Kidney capillary endothelial cell (primary cell): ENCODE measurements at places on chromosomes 12 and 14.

DNA sequence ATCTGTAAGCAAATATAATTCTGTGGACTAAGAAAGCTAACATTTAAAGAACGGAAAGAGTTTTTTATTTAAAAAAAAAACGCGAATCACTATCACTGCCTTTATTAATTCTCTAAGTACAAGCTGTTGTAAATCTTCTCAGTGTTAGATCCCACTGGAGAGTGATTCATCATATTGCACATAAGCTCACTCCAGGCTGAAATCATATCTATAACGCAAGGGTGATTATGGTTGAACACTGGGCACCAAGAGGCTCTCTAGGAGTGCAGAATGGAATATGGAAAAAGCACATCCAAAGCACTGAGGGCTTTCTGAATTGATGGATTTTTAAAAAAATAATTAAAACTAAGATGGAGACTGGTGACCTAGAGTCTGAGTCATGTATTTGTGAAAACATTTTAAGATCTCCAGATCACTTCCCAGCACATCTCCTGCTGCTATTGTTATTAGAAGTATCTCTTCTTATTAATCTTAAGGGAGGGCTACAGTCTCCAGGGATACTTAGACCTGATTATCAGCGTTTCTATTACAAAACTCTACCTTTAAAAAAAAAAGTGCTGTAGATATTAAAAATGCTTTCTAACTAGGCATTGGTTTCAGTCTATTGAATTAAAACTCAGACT, 1106.8 kb downstream of the AACS start:
- DNase-seq = no peak

GRCh38 chr14:29846339-29847055, 81.2 kb downstream of the PRKD1 start:
- no peak for DNase-seq

- no peak for DNase-seq
Measured at GRCh38 chr14:37018571-37019240, 153.7 kb downstream of the SLC25A21 start.

DNA sequence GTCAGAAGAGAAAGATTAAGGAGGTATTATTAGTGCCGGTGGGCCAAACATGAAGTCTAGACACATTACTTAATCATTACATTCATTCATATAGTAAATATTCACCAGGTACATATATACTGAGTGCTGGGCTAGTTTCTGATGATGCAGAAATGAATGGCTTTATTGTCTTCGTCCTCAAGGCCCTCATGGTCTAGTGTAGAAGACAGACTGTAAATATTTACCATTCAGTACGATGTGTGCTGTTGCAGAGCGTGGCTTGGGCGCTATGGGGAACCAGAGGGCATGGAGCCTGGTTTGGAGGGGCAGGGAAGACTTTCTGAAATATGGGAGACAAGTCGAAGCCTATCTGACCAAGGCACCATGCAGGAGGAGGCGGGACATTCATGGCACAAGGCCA, 37.0 kb upstream of the TCL1B start:
- no peak for DNase-seq

- DNase-seq = no peak
Measured at GRCh38 chr12:59559696-59560095, 36.1 kb upstream of the SLC16A7 start.

GRCh38 chr14:89477391-89477790, 60.4 kb upstream of the FOXN3 start:
- DNase-seq = no peak

- peak; percentile 55 for DNase-seq
Measured at GRCh38 chr12:105107171-105107493, 399 bp upstream of the WASHC4 start.

DNA sequence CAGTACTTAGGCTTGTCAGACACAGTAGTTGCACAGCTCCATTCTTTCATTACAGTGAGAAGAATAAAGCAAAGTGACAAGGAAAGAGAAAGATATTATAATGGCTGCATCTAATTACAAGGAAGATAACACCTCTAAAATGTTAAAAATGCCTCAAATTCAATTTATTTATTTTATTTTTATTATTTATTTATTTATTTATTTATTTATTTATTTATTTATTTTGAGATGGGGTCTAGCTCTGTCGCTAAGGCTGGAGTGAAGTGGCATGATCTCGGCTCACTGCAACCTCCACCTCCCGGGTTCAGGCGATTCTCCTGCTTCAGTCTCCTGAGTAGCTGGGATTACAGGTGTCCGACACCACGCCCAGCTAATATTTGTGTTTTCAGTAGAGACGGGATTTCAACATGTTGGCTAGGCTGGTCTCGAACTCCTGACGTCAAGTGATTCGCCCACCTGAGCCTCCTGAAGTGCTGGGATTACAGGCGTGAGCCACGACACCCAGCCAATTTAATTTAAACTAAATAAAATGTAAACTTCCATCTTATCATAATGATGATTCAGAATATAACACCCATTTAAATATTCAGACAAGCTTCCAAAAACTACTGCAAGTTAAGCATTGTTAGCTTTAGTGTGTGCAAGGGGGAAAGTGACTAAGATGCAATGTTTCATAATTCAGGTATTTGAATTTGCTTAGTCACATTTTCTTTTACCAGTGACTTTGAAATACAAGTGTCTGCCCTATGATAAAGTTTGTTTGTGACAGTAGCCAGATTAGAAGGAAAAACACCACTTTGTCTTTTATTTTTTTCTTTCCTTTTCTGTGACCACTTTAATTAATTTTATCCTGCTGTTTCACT, 2.4 kb upstream of the CFAP54 start:
- DNase-seq = peak; percentile 88

DNA sequence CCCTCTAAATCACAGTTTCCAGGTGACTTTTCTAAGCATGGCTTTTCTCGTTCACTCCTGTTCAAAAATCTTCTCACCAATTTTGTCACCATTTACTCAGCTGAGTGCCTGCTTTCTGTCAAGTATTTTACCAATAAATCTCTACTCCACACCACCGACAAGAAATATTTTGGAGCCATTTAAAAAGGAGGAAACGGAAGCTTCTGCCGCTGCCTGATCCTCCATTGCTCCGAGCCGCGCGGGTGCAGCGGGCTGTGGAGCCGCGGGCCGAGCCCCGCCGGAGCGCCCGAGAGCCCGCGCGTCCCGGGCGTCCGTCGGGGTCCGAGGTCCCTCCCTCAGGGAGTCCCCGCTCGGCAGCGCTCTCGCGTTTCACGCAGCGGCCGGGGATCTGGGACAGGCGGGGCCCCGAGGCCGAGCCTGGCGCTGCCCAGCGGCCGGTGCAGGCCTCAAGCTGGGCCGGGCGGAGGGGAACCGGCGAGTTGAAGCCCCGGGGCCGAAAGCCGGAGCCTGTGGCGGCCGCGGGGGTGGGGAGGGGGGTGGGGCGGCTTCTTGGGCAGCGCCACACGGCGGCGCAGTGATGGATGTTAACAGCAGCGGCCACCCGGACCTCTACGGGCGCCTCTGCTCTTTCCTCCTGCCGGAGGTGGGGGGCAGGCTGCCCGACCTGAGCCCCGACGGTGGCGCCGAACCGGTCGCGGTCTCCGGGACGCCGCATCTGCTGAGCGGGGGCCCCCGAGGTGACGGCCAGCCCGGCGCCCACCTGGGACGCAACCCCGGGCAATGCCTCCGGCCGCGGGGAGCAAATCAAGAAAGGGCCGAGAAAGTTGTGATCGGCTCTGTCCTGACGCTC, 1.1 kb upstream of the HEBP1 start:
- DNase-seq = peak; percentile 60

- DNase-seq = no peak
Measured at GRCh38 chr12:97194546-97194945, 268.1 kb upstream of the RMST start.

DNA sequence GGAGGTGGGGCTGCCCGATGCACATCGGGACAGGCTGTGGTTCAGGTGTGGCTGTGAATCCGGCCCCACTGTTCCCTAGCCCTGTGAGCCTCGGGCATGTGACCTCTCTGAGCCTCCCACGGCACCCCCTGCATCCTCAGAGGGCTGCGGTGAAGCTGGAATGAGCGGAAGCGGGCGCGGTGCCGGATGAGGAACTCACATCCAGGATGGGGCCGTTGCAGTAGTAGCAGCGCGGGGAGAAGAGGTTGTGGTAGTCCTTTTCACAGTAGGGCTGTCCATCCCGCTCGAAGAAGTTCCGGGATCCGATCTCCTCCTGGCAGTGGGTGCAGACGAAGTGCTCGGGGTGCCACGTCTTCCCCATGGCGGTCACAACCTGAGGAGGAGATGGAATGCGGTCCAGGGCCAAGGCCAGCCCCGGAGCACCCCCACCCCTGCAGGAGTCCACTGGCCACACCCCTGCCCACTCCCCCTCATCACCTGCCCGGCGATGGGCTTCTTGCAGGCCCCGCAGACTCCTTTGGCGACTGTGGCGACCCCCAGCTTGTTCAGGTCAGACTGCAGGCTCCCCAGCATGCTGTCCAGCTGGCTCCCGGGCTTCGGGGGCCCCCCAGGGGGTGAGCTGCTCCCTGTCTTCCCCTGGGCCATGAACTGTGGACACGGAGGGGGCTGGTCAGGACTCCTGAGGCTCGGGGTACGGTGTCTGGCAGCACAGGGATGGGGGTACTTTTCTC, 13.9 kb upstream of the RPLP0 start:
- DNase-seq = no peak

DNA sequence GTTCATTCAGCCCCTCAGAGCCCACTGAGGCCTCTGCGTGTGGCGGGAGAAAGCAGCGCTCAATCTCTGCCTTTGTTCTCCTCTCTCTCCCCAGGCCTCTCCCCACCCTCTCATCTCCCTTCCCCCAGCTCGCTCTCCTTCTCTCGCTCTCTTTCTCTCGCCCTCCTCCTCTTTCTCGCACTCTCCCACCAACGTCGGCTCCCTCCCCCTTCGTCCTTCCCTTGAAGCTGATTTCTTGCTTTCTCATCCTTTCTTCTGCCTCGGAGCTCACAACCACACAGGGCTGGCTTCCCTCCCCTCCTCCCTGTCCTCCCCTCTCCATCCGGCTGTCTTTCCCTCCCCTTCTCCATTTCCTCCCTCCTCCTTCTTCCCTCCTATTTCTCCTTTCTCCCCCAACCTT, 96.4 kb downstream of the LRRC74A start:
- no peak for DNase-seq

GRCh38 chr12:114780746-114781399, 96.9 kb upstream of the TBX3 start:
- DNase-seq = no peak

DNA sequence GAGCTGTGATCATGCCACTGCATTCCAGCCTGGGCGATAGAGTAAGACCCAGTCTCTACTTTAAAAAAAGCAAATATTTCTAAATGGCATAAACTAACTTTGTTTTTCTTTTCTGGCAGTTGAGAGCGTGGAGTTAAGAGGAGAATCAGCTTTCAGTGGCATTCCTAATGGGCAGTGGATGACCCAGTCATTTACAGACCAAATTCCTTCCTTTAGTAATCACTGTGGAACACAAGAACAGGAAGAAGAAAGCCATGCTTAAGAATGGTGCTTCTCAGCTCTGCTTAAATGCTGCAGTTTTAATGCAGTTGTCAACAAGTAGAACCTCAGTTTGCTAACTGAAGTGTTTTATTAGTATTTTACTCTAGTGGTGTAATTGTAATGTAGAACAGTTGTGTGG, 21.2 kb downstream of the TDG start:
- no peak for DNase-seq

- DNase-seq = no peak
Measured at GRCh38 chr14:31320922-31321766, 99.2 kb downstream of the HEATR5A start.

GRCh38 chr12:29053567-29053966, 95.5 kb upstream of the FAR2 start:
- no peak for DNase-seq

DNA sequence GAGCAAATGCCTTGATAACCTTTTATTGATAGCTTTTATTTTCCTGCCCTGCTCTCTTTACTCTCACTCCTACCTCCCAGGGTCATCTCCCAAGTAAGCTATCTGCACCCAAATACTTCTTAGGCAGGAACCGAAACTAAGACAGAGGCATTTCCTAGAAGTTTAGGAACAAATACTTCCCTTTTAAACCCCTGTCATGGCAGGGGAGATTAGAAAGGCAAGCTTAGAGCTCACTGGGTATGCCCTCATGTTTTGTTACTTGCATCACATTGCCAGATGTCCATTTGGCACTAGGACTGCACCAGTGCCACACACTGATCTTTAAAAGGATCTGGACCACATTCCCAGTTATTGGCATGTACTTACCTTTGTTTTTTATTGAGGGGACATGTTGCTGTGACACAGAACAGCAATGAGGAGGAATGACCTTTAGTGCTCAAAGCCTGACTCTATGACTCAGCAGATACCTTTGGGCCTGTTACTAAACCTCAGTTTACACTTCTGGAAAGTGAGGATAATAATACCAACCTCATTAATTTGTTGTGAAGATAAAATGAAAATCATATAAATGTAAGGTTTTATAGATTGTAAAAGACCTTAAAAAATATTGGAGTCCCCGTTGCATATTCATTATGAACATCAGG, 40.9 kb upstream of the MBIP start:
- DNase-seq = no peak

- DNase-seq = no peak
Measured at GRCh38 chr14:22650960-22651521, 6.9 kb upstream of the OR6J1 start.

DNA sequence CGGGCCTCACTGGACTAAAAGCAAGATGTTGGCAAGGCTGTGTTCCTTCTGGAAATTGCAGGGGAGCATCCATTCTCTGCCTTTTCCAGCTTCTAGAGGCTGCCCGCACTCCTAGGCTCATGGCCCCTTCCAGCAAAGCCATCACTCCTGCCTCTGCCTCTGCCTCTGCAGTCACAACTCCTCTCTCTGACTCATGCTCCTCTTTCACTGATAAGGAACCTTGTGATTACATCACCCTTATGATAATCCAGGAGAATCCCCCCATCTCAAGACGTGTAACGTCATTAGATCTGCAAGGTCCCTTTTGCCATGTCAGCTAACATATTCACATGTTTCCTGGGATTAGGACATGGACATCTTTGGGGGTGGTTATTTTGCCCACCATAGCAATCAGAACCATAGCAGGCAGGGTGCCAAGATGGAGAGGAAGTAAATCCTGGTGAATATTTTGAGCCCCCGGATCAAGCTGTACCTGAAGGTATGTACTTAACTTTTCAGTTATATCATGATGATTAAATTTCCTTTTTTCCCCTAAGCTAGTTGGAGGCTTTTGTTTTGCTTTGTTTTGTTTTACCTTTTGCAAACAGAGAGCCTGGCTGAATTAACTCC, 123.6 kb downstream of the SCARB1 start:
- no peak for DNase-seq
